ENCODE measurements at places on chromosomes 2 and 18.

DNA sequence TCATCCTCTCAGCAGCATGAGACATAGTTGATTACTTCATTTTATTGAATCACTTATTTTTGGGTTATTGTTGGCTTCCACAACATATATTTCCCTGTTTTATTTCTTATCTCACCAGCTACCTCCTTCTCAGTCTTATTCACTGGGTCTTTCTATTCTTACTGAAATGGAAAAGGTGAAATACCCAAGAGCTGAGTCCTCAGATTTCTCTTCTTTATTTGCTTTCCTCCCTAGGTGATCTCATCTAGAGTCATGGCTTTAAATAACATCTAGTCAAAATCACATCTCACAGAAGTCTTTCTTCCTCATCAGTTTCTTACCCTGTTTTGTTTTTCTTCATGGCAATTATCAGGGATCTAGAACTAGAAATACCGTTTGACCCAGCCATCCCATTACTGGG, 105.0 kb upstream of the RBBP8 start:
- no peak for DNase-seq

- DNase-seq, result no peak
Observed at GRCh38 chr2:4914551-4914950, 777.6 kb upstream of the SOX11 start.

- DNase-seq, result no peak
Observed at GRCh38 chr18:35415511-35416073, 38.5 kb upstream of the ZNF396 start.

DNA sequence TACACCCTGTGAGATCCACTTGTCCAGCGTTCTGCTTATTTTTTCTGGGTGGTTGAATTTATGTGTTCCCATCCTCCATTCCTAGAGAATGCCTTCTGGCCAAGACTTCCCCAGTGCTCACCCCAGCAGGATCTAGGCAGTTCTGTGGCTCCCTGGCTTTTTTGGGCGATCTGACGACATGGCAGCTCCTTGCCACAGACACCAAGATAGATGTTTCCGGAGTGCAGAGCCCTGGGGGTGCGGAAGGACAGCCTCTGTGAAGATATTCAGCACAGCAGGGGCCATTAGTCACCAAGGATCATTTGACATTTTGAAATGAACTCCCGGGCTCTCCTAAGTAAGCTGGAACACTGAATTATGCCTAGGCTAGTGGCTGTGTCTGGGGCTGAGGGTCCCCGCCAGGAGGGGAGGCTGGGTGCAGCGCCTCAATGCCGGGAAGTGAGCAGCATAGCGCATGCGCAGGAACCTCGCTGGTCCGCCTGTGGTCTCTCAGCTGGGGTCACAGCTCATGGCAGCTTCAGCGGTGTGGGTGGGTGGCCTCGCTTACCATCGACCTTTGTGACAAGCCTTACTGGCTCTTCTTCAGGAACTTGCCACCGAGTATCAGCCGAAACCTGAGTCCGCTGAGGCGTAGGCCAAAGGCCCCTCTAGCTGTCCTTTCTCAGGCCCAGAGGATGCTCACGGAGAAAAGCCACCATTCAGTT, 60.3 kb downstream of the MEX3C start:
- no peak for DNase-seq

GRCh38 chr2:23478087-23478932, 93.3 kb downstream of the KLHL29 start:
- no peak for DNase-seq

Measured in activated CD4-positive, alpha-beta T cell treated with anti-CD3 and anti-CD28 coated beads, Interleukin-2, amount 50 U/mL, for 16 hours (primary cell).